ENCODE measurements at places on chromosomes 2 and 18.

- DNase-seq: no peak
Measured at GRCh38 chr2:62307469-62308389, 111.8 kb downstream of the B3GNT2 start.

DNA sequence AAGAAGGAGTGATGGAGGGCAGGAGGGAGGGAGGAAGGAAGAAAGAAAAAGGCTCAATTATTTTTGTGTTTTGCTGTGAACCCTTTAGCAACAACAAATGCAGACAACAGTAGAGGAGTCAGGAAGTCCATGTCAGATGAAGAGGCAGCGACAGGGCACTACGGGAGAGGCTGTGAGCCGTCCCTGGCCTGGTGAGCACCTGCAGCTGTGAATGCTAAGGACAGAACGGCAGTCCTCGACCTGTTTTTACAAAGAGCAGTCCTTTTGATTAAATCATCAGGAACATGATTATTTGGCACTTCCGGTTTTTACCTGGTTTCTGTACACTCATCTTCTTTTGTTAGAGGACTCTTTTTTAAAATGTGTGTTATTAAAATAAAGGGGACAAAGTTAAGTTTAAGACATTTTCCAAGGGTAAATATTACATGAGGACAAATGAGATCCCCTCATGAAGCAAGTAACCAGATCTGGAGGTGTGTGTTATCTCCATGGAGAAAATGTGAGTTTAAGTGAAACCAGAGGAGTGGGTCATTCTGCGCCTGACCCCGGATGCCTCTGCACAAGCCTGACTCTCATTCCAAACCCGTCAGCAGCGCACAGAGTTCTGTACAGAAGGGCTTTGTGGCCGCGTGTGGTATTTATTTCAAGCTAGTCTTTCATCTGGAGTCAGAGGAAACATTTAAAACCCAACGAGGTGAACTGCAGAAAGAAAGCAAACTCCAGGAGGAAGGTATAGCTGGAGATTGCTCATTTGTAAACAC, 492.5 kb downstream of the SOX11 start:
- no peak for DNase-seq

DNA sequence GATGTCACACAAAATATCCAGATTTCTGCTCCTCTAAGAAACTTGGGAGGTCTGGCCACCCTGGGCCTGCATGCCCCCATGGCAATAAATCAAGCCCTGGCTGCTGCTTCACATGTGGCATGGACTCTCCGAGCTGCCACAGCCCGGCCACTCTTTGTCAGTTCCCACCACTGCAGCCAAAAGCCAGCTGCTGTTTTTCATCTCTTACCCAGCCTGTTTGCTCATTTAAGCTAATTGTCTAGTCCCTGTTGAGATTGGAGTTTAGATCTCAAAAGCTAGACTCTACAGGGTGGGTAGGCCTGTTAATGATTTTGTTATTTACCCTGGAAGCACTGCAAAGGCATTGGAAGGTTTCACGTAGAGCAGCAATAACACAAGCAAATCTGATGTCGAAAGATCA, 20.9 kb upstream of the ANXA4 start:
- no peak for DNase-seq

DNA sequence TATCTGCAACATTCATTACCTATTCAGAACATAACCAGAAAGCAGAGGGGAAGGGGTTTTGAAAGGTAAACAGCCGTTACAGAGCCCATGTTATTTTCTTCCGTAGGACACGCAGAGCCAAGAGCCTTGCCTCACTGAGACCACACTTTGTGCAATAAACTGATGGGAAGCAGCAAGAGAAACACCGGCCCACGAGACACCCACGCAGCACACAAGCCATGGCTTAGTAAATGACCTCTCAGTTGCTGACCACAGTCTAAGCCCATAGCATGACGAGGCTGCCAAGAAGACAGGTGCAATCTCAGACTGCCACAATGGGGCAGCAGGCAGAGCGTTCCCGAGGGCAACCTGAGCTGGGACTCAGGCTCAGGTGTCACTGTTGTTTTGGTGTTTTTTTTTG, 59.6 kb downstream of the CABYR start:
- no peak for DNase-seq

DNA sequence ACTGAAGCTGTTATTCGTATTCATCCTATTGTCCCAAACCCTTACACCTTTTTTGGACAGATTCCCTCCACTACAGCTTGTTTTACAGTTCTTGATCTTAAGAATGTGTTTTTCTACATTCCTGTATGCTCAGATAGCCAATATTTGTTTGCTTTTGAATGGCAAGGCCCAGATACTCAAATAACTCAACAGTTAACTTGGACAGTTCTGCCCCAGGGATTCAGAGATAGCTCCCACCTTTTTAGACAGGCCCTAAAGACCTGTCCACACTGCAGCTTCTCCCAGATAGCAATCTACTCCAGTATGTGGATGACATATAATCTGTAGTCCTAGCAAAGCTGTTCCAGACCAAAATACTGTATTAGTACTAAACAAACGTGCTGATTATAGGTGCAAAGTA, 7.1 kb upstream of the AGXT start:
- DNase-seq: no peak

DNA sequence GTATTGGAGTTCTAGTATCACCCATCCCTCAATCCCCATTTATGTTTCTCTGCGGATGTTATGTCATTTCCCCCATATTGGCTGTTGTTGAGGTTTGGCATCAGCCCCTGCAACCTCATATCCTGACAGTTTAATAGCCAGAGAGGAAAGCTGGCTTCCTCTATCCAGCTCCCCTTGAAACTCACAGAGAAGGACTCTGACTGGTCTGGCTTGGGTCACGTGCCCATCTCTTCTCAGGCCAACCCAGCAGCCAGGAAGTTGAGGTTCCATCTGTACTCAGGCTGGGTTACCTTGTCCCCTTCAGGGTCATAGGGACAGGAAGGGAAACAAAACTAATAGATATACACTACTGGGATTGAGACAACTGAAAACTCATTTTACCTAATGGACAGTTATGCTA, 148.0 kb upstream of the SLC14A2 start:
- no peak for DNase-seq

DNA sequence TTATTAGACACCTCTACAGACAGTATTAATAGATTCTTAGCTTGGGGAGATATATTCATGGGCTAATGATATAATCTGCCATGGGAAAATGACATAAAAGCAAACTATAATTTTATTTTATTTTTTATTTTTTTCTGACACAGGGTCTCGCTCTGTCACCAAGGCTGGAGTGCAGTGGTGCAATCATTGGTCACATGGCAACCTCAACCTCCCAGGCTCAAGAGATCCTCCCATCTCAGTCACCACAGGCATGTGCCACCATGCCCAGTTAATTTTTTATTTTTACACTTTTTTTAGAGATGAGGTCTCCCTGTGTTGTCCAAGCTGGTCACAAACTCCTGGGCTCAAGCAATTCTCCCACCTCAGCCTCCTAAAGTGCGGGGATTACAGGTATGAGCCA, 39.3 kb downstream of the RTN4 start:
- no peak for DNase-seq

DNA sequence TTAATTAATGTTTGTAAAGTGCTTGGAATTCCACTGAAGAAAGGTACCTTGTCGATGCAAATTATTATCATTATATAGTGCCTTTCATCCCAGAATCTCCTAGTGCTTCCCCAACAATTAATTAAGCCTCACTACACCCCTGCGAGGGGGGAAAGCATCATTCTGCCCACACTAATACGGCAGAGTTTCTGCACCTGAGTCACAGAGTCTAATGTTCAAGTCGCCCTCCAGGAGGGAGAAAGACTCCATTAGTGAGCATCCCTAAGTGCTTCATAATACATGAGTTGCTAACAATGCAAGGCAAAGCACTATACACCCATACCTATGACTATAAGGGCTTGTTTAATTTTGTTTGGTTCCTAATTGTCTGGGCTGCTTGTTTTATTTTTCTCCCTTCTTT, 25.4 kb upstream of the NRP2 start:
- DNase-seq: no peak
